ENCODE measurements at places on chromosomes 3 and 15.

- no peak for DNase-seq
Observed at GRCh38 chr3:95407709-95408463, 1345.0 kb downstream of the NSUN3 start.

DNA sequence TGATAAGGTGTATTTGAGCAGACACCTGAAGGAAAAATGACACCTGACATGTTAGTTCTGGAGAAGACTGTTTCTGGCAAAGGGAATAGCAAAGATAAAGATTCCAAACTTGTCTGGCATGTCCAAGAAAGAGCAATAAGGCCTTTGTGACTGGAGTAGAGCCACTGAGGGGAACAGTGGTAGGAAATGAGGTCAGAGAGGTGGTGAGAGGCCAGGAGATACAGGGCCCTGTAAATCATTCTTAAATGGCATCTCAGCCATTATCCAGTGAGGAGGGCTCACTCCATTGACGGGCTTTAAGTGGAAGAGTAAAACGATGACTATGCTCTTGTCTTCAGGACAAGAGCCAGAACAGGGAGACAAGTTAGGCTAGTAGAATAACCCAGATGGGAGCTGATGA is 4.5 kb downstream of the SLC49A4 start:
- DNase-seq, result no peak

GRCh38 chr15:67241132-67241855 is 13.2 kb downstream of the AAGAB start:
- DNase-seq, result no peak

- DNase-seq, result no peak
Observed at GRCh38 chr15:57949374-57949943, 116.1 kb downstream of the ALDH1A2 start.

All from psoas muscle (tissue), 8 donors.